ENCODE measurements at places on chromosomes 6 and 20. TPM values are rescaled to one million over a fixed set of nuclear protein-coding genes. Genes with fewer than 3 reads are reported as not detected.

GRCh38 chr6:136284909-136285308, 4.7 kb downstream of the BCLAF1 start:
- H3K4me3 ChIP-seq, result peak overlapping the region; percentile 45
- no peak overlapping the region for H3K27ac ChIP-seq
- H3K4me1 ChIP-seq, result peaks cover 82% of the 10 kb centered on the region
- H3K36me3 ChIP-seq, result peaks cover 15% of the 10 kb centered on the region
- no peaks in the 10 kb centered on the region for H3K27me3 ChIP-seq

The ECT2L gene
- not detected for total RNA-seq

GRCh38 chr6:44561832-44562665, 174.5 kb downstream of the CDC5L start:
- H3K4me1 ChIP-seq, result no peaks in the 10 kb centered on the region
- H3K36me3 ChIP-seq, result no peaks in the 10 kb centered on the region
- DNase-seq, result no peak
- H3K27me3 ChIP-seq, result peaks cover 7% of the 10 kb centered on the region
- no peak overlapping the region for H3K4me3 ChIP-seq

DNA sequence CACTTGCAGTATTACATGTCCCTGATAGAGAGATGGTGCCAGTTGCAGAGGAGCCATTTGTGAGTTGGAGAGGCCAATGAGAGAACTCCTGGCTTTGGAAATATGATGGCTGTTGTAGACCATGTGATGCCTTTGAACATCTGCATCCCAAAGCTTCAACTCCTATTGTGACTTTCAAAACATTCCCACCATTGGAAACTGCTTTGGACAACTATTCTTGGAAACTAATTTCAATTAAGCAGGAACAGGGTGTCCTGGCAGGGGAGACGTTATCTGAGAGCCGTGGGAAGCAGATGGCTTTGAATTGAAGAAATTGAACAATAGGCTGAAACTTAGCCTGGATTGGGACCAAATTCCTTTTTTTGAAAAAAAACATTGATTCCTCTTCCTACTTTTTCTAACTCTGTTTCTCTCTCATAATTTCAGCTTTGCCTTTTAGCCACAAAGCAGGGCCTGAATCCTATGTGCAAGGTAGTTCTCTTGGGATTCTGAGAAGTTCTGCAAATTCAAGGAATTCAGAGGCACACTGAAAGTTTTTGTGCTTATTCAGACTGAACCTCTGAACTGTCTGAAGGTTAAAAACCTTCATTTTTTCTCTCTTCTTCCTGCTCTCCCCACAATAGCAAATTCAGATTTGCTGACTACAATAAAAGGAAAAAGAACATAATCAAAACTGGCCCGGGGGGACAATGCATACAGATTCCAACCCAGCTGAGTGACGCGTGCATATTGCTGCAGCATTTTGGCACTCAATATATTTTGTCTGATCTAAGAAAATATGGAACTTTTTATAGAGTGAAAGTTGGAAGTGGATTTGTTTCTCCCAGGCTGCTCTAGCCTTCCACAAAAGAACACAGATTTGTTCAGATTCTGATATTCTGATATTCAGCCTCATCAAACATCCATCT, 720.4 kb upstream of the CHD6 start:
- DNase-seq, result no peak
- no peak overlapping the region for H3K27ac ChIP-seq
- H3K4me3 ChIP-seq, result no peak overlapping the region
- no peaks in the 10 kb centered on the region for H3K27me3 ChIP-seq

GRCh38 chr6:7338031-7338430, 25.0 kb upstream of the SSR1 start:
- DNase-seq, result no peak
- no peak overlapping the region for H3K27ac ChIP-seq
- H3K27me3 ChIP-seq, result no peaks in the 10 kb centered on the region
- H3K4me1 ChIP-seq, result no peaks in the 10 kb centered on the region
- H3K4me3 ChIP-seq, result no peak overlapping the region

- no peak overlapping the region for H3K27ac ChIP-seq
- H3K4me1 ChIP-seq, result peaks cover 72% of the 10 kb centered on the region
- H3K36me3 ChIP-seq, result no peaks in the 10 kb centered on the region
These were observed 139.2 kb downstream of the BACH2 start for GRCh38 chr6:90157441-90157840.

DNA sequence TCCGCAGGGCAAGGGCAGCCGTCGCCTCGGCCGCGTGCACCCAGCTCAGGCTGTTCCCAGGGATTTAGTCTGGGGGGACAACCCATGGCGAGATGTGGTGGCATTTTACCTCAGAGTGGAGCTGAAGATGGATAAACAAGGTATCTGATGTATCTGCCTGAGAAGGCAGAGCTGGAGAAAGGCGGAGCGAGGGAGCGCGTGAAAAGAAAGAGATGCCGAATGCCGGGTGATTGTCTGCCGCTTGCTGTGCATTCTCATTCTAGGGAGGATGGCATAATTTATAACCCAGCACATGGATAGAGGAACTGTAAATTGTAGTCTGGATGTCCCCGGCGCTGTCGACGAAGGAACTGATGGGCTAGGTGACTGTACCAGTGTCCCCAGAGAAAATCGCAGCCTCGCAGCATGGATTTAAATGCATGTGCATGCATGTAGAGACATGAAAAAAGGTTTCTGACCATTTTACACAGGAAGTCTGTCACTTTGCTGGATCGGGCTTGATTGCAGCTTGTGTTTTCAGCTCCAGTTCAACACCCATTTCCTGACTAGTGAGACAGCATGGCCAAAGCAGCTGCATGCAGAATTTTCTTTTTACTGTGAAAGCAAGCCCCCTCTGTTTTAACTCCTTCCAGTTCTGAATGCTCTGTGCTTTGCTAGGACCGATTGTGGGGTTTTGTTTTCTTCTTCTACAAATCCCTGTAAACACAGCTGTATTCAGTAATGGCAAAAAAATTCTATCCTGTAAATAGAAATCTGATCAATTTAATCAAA, 149.7 kb downstream of the PRL start:
- no peaks in the 10 kb centered on the region for H3K27me3 ChIP-seq
- H3K36me3 ChIP-seq, result no peaks in the 10 kb centered on the region
- no peak overlapping the region for H3K27ac ChIP-seq
- DNase-seq, result no peak
- H3K4me3 ChIP-seq, result no peak overlapping the region

The KCNK16 gene
- not detected for total RNA-seq

DNA sequence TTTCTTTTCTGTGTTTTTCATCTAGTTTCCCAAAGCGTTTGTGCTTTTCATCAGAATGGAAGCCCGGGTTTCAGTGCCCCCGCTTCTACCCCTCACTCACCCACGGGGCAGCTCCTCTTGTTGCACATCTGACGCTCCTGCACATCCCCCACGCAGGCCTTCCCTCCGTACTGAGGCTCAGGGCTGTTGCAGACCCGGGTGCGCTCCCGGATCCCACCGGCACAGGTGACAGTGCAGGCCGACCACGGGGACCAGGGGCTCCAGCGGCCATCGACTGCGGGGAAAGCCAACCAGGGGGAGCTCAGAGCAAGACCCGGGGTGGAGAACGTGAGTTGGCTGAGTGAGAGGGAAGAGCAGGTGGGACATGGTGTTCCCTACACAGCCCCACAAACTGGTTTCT, 19.0 kb downstream of the THBS2 start:
- H3K27ac ChIP-seq, result no peak overlapping the region
- no peaks in the 10 kb centered on the region for H3K4me1 ChIP-seq
- no peaks in the 10 kb centered on the region for H3K27me3 ChIP-seq

- peaks cover 6% of the 10 kb centered on the region for H3K4me1 ChIP-seq
- H3K36me3 ChIP-seq, result no peaks in the 10 kb centered on the region
- no peak overlapping the region for H3K4me3 ChIP-seq
- DNase-seq, result no peak
- H3K27ac ChIP-seq, result no peak overlapping the region
- no peaks in the 10 kb centered on the region for H3K27me3 ChIP-seq
These were observed 64.7 kb downstream of the GPR6 start for GRCh38 chr6:110042670-110043296.

DNA sequence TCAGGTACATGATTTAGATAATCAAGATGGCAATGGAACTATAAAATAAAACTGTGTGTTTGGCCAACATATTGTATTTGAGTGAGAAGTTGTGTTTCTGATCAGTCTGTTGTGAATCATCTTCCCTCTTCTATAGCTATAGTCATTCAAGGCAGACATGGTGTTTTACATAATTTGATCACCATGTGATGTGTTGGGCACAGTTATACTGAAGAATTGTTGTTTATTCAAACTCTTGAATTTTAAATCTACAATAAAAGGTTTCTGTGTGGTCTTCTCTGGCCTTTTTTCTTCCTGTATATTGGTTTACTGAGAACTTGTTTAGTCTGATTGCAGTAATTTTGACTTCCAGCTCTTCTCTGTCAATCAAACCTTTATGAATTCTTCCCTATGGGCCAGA, 4.4 kb downstream of the RNF182 start:
- no peak overlapping the region for H3K4me3 ChIP-seq
- no peak for DNase-seq
- no peak overlapping the region for H3K27ac ChIP-seq
- peaks cover 8% of the 10 kb centered on the region for H3K4me1 ChIP-seq

- H3K27me3 ChIP-seq, result no peaks in the 10 kb centered on the region
- peak overlapping the region; percentile 68 for H3K27ac ChIP-seq
- DNase-seq, result no peak
- no peaks in the 10 kb centered on the region for H3K36me3 ChIP-seq
These were observed 78.5 kb downstream of the CD164 start for GRCh38 chr6:109303640-109304283.

- DNase-seq, result peak; percentile 23
- H3K27me3 ChIP-seq, result no peaks in the 10 kb centered on the region
- H3K27ac ChIP-seq, result peak within 1 kb of the TSS; percentile 13
These were observed at the start of gene HLA-DOA for GRCh38 chr6:33008944-33009861. TSS of gene HLA-DOA (minus strand) at chr6:33009591.

DNA sequence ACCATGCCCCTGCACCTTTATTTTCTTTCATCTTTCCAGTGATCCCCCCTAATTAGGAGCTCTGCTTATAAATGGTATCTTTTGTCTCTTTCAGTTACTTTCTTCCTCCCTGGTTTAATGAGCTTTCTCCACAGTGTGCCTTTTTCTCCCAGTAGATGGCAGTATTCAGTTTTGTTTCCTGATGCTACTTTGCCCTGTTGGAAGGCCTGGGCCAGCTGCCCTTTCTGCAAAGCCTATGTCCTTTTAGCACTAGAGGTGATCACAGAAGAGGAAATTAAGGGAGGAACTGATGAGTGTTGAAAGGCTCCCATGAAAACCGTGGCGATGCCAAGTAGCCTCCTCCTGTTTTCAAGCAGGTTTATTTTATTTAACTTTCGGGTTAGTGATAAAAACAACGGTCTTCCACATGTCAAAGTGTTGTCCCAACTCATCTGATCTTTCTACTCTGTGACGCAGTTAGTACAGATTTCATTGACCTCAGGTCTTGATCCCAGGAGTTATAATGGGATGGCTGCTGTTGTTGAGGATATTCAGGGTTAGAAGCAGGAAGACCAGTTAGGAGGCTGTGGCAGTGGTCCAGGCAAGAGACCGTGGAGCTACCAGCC, 184.2 kb upstream of the BMP2 start:
- no peaks in the 10 kb centered on the region for H3K4me1 ChIP-seq
- H3K4me3 ChIP-seq, result no peak overlapping the region
- H3K27me3 ChIP-seq, result no peaks in the 10 kb centered on the region
- H3K27ac ChIP-seq, result no peak overlapping the region
- no peak for DNase-seq

The BHLHE23 gene
- not detected for total RNA-seq

DNA sequence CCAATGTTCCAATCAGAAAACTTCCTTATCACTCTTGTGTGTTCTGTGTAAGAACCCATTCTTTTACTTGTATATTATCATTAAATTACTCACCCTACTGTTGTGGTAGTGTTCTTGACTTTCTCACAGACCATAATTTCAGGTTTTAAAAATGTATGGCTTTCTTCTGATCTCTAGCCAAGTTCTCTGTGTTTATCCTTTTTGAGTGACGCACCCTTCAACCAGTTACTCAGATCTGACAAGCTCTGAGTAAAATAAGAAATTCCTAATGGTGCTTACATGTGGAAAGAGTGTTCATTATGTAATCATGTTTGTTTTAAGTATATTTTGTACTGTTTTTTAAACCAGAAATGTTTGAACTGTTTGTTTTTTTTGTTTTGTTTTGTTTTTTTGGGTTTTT, 11.0 kb downstream of the TBPL1 start:
- H3K27ac ChIP-seq, result no peak overlapping the region
- no peaks in the 10 kb centered on the region for H3K36me3 ChIP-seq
- peaks cover 24% of the 10 kb centered on the region for H3K4me1 ChIP-seq
- H3K4me3 ChIP-seq, result no peak overlapping the region
- H3K27me3 ChIP-seq, result no peaks in the 10 kb centered on the region
- no peak for DNase-seq

GRCh38 chr6:38774929-38775707, 60.0 kb downstream of the DNAH8 start:
- no peaks in the 10 kb centered on the region for H3K27me3 ChIP-seq
- DNase-seq, result no peak
- no peak overlapping the region for H3K4me3 ChIP-seq
- H3K36me3 ChIP-seq, result no peaks in the 10 kb centered on the region
- no peaks in the 10 kb centered on the region for H3K4me1 ChIP-seq

The PRSS35 gene
- not detected for total RNA-seq

The CAGE1 gene
- not detected for total RNA-seq

The SLC17A9 gene
- total RNA-seq, result 26.4 TPM

The ZFP64 gene
- total RNA-seq, result 11.9 TPM

DNA sequence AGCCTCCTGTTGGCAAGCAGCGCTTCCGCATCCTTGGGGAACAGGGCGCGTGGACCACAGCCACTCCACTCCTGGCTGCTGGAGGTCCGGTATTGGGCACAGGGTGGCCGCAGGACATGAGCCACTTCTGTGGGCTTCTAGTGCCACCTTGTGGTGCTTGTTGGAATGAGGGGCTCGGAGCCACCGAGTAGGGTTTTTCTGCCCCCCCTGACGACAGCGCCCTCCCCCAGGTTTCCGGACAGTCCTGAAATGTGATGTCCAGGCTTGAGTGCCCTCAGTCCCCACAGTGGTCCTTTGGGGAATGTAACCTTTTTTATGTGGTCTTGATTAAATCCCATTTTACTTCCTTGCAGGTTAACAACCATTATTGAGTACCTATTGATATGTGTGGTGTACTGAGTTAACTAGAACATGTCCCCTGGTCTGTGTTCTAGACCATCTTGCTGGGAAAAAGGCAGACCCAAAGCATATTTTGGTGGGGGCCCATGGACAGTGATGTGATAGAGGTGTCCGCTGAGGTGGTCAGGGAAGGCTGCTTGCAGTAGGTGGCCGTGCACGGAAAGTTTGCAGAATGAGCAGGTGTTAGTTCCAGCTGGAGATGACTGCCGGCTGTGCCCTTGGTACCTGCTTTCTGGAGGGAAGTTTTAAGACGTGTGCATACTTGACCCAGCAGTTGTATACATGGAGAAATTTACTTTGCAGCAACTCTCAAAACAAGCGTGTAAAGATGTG, 70.0 kb downstream of the PTPN1 start:
- peaks cover 68% of the 10 kb centered on the region for H3K36me3 ChIP-seq
- H3K27me3 ChIP-seq, result no peaks in the 10 kb centered on the region
- no peaks in the 10 kb centered on the region for H3K4me1 ChIP-seq
- no peak overlapping the region for H3K4me3 ChIP-seq

The ANKS1A gene
- 9.6 TPM for total RNA-seq

DNA sequence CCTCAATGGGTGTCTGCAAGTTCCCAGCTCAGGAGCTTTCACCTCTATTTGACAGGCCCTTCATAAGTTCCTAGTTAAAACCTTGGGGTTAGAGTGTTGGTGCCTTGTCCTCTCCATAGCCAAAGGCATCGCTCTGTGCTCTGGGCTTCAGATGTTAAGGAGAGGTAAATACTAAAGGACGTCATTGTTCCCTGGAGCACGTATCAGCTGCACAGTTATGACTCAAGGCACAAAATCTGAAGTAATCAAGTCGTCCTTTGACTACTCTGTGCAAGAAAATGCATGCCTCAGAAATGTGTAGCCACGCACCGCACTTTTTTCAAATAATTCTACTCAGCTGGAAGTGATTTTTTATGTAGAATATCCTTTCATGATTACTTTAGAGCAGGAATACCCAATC, 240.8 kb upstream of the QKI start:
- no peaks in the 10 kb centered on the region for H3K36me3 ChIP-seq
- no peak for DNase-seq
- H3K27ac ChIP-seq, result no peak overlapping the region
